ENCODE measurements at places on chromosomes 2 and 18.

DNA sequence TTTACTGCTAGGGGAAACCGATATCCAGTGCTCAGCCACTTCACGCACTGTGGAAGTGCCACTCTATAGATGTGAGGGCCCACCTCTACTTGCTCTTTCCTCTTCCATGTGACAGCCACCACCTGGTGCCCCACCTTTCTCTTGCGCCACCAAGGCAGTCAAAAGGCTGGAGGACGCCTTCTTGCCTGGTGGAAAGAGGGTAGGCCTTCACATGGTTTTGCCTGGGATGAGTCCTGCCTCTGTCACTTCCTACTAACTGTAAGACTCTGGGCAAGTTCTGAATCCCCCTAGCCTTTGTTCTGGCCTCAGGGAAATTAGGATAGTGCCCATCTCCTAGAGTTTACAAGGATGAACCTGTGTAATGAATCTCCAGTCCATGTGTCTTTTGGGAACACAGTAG, 66.1 kb upstream of the ODC1 start:
- DNase-seq, result no peak

- no peak for DNase-seq
Observed at GRCh38 chr2:133653056-133653455, 84.8 kb upstream of the NCKAP5 start.

DNA sequence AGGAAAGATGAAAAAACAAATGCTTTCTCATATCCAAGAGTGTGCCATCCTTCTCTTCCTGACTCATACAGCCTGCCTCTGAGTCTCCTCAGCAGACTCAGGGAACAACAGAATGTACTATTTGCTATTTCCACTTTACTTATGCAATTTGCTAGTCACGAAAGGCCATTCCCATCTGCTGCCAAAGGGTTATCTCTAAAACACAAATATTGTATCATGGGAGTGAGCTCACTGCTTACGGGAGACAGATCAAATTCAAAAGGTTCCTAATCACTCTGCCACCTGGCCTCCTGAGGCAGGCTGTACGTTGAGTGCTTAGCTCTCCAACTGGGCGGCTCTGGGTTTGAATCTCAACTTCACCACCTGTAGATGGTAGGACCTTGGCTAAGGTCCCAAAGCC, 92.0 kb downstream of the GAREM1 start:
- DNase-seq, result no peak

GRCh38 chr2:61117534-61117933, 44.5 kb upstream of the C2orf74 start:
- no peak for DNase-seq

DNA sequence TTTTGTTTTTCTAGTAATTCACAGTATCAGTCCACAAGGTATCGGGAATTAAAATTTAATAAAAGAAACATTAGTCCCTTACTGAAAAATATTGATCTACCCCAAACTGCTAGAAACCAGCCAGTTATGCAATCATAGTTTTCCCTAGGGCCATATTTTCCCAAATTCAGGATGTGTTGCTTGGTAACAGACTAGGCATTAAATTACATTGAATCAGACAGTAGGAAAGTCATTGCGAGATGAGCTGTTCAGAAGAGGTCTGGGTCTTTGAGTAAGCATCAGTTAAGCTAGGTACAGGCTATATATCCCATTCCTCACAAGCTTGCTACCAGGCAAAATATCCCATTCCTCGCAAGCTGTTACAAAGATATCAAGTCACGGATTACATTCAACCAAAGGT, 123.0 kb upstream of the CCDC150 start:
- DNase-seq, result no peak

GRCh38 chr2:80737047-80737446, 432.5 kb upstream of the LRRTM1 start:
- no peak for DNase-seq

DNA sequence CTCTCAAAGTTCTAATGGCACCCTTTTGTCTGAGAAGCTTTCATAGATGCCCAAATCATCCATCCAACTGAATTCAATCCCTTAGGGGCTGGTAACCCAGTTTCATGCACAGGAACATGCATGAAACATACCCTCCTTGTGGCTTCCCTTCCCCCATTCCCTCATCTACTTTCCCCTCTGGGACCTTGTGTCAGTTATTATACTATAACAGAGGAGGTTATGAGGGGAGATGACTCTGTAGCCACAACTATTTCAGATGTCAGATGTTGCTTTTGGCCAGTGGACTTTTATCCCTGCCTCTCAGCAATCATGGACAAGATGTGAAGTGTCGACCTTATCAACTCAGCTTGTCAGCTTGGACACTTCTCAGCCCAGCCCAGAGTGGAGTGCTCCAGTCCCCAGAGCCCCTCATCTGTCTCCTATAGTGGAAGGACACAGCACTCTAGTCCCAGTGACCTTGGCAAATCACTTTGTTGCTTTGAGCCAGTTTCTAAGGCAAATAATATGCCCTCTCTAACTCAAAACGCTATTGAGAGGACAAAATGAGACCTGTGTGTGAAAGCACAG, 8.4 kb downstream of the DHRS9 start:
- DNase-seq, result no peak

DNA sequence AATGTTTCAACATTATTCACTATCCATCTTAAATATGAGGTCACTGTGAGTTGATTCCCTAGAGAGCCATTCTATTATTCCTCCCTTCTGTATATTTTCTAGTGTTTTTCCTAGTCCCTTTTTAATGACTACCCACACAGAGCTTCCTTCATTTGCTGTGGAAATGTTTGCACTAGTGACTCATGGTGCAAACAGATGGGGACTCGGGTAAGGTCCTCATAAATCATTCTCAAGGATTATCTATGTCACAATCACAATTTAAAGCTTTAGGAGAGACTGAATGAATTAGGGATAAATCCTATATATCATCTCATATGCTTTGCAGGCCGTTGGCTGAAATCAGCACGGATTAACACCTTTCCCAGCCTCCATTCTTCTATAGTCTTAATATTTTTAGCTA, 159.6 kb downstream of the DCC start:
- no peak for DNase-seq

DNA sequence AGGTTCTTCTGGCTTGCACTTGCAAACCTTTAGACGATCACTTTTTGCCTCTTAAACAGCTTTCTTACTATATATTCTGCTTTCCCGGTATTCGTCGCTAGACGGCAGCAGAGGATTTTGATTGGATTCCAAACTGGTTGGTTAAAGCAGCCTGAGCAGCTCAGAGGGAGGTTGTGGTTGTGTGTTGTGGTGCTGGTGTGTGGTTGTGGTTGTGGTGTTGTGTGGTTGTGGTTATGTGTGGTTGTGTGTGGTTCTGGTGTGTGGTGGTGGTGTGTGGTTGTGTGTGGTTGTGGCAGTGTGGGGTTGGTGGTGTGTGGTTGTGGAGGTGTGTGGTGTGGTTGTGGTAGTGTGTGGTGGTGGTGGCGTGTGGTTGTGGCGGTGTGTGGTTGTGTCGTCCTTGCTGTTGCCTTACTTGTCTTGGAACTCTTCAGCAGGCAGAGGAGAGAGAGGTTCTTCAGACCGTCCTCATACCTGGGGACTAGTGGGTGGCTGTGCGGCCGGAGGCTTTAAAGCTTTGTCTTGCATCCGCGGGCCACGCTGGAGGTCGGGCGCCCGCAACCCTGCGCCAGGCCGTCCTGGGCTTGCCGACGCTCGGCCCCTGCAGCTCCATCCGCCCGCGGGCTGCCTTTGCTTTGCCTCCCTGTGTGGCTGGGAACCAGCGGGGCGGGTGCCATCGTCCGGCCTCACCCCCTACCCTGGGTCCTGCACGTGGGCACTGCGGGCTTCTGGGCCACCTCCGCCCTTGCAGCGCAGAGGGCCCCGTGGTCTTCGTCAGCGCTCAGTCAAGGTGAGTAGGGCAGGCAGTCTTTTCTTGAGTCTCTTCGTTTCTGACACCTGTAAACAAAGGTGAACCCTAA, 190.8 kb downstream of the ARHGAP28 start:
- DNase-seq, result no peak

DNA sequence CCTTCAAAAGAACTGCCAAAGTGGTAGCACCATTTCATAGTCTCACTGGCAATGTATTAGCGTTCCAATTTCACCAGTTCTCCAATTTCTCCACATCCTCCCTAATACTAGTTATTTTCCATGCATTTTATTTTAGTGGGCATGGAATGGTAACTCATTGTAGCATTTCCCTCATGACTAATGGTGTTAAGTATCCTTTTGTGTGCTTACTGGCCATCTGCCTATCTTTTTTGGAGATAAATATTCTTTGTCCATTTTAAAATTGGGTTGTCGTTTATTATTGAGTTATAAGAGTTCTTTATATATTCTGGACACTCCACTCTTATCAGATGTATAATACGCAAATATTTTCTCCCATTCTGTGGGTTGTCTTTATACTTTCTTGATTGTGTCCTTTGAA, 107.1 kb downstream of the THADA start:
- no peak for DNase-seq

DNA sequence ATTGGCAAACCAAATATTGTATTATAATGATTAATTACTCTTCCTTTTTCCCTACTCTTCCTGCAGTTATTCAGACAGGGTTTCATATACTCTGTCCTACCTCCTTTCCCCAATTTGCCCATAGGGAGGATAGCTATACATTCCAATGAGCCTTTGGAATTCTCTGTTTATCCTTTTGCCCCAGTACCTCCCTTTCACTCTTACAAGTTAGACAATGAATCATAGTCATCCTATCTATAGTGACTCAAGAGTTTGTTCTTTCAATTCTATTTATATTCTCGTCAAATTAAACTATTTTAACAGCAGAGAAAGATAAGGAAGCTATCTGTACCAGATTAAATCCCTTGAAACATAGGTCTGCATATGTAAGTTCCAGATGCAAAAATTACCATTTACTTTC, 437.5 kb downstream of the NR4A2 start:
- DNase-seq, result no peak

GRCh38 chr18:33871363-33872025, 293.5 kb downstream of the ASXL3 start:
- DNase-seq, result no peak

- DNase-seq, result no peak
Observed at GRCh38 chr18:36736094-36736493, 92.7 kb downstream of the TPGS2 start.

DNA sequence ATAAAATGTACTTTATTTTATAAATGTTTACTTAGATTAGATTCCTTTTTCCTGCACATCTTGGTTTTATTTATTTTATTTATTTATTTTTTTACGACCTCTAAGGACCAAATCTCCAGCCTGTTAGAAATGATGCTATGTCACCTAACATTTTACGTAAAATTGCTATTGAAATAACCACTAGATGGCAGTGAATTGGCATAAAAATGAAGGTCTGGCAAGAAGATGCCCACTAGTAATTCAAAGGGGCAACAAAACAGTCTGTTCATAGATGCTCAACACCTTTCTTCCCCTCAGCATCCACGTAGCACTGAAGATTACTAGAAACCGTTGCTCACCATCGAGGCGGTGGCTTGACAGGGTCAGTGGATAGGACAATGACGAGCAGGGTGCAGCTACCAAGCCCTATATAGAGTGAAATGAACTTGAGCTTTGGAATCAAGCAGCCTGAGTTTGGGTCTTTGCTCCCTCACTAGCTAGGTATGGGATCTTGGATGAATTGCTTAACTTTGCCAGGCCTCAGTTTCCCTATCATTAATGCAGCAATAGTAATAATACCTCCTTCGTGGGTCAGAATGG, 128.7 kb upstream of the L3MBTL4 start:
- no peak for DNase-seq

GRCh38 chr18:49098386-49098785, 147.6 kb upstream of the SMAD7 start:
- no peak for DNase-seq

Data from stimulated activated CD4-positive, alpha-beta T cell treated with anti-CD3 and anti-CD28 coated beads, Interleukin-1b, Interleukin-23, amount 100 ng/mL, for 4 hours (primary cell).